Renal cortex interstitium (tissue), 15 donors: ENCODE measurements at places on chromosomes 12 and 14. TPM values are rescaled to one million over a fixed set of nuclear protein-coding genes. Genes with fewer than 3 reads are reported as not detected.

The PLCZ1 gene
- polyA plus RNA-seq, result 0.89 TPM

The VDR gene
- polyA plus RNA-seq, result 4.8 TPM

The BEST3 gene
- polyA plus RNA-seq, result 0.30 TPM

The AQP6 gene
- 27.6 TPM for polyA plus RNA-seq

The LLPH gene
- 24.4 TPM for polyA plus RNA-seq

The LRFN5 gene
- 13.0 TPM for polyA plus RNA-seq

The CIROP gene
- not detected for polyA plus RNA-seq

The DAAM1 gene
- polyA plus RNA-seq, result 70.6 TPM

The TMEM121 gene
- 5.7 TPM for polyA plus RNA-seq

The CCDC197 gene
- not detected for polyA plus RNA-seq

The GLT8D2 gene
- 12.1 TPM for polyA plus RNA-seq

The OVCH1 gene
- 0.25 TPM for polyA plus RNA-seq

The SERPINA5 gene
- 10.2 TPM for polyA plus RNA-seq

The LBHD2 gene
- not detected for polyA plus RNA-seq

The RTL1 gene
- 0.15 TPM for polyA plus RNA-seq

The KITLG gene
- 29.2 TPM for polyA plus RNA-seq

The HCAR3 gene
- polyA plus RNA-seq, result 0.19 TPM

The LGMN gene
- polyA plus RNA-seq, result 134 TPM

The RND1 gene
- polyA plus RNA-seq, result 2.6 TPM
